Ureter (tissue), 1 donor: ENCODE measurements at places on chromosomes 6 and 20.

GRCh38 chr20:10109641-10110040 is 74.9 kb downstream of the ANKEF1 start:
- no peak for DNase-seq

GRCh38 chr20:25470045-25470444 is 62.6 kb downstream of the GINS1 start:
- no peak for DNase-seq

- DNase-seq, result no peak
Observed at GRCh38 chr20:38873050-38873581, 53.1 kb upstream of the FAM83D start.

- no peak for DNase-seq
Observed at GRCh38 chr6:30964075-30964474, 19.4 kb upstream of the MUC21 start.
